ENCODE measurements at places on chromosomes 11 and 22. TPM values are rescaled to one million over a fixed set of nuclear protein-coding genes. Genes with fewer than 3 reads are reported as not detected.
A peak's percentile ranks its signal among the peaks of the same experiment; 100 is the strongest.

GRCh38 chr22:17699696-17700340 lies 61.3 kb downstream of the BCL2L13 start:
- no peak for DNase-seq

Gene SNX15
- 35.8 TPM for total RNA-seq

Gene MYO18B
- 0.07 TPM for total RNA-seq

DNA sequence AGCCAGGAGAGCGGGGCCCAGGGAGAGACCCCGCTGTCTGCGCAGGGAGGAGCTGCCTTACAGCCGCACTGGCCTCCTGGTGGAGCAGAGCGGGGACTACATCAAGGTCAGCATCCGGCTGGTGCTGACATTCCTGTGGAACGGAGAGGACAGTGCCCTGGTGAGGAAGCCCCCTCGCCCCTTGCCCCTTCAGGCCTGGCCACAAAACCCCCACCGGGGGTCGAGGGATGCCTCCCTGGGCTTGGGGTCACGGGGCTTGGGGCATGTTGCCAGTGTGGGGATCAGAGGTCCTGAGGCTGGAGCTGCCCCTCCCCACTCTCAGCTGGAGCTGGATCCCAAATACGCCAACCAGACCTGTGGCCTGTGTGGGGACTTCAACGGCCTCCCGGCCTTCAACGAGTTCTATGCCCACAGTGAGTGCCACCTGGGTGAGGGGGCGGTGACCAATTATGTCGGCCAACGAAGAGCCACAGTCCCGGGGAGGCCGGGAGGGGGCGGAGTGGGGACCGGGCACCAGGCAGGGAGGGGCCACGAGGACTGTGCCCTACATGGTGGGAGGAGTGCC lies 4.2 kb downstream of the MUC5B start:
- peak; percentile 32 for DNase-seq

GRCh38 chr22:48755059-48755949 lies 1072.4 kb downstream of the BRD1 start:
- DNase-seq = no peak

DNA sequence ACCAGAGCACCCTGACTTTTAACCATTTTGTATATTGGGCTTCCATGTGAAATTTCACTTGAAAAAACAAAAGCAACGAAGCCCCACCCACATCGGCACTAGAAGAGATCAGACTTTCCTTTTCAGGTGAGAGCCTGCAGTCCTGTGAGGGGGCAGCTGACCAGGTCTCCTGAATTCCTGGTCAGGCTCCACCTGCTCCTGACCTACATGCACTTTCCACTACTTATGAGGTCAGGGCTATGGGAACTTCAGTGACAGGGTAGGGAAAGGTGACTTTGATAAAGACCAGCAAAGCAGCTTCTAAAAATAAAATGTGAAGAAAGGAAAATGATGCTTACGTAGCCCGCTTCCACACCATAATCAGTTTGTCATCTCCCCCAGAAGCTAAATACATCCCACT lies 24.7 kb downstream of the HIRA start:
- no peak for DNase-seq

- DNase-seq = no peak
Observed at GRCh38 chr11:30594646-30595411, 8.7 kb upstream of the MPPED2 start.

Gene KCNJ1
- total RNA-seq = not detected

Gene RAB39A
- total RNA-seq = not detected

- DNase-seq = peak; percentile 55
Observed at GRCh38 chr11:106468531-106468930, 391.1 kb downstream of the AASDHPPT start.

GRCh38 chr22:49087198-49087597 lies 740.5 kb downstream of the BRD1 start:
- DNase-seq = no peak

Gene CRKL
- total RNA-seq = 82.7 TPM

Gene CRYAB
- total RNA-seq = 1.1 TPM

GRCh38 chr22:22842085-22842484 lies 45.5 kb upstream of the IGLL5 start:
- DNase-seq = no peak

Gene AGBL2
- 2.9 TPM for total RNA-seq

DNA sequence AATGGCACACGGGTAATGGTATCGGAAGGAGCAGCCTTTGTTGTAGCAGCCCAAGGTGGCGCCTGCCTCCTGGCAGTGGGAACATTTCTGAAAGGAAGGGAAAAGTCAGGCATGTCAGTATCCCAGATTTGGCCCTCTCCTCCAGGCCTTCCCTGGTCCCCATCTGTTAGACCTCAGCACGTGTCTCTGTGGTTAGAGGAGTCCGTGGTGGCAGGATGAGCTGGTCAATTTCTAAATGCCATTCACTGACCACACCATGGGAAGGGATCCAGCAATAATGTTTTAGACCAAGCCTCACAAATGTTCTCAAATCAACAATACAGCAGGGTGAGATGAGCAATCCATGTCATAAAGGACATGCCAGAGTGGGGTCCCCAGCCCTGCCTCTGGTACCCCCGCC lies 49.0 kb upstream of the CYP2D6 start:
- no peak for DNase-seq

GRCh38 chr22:29651652-29652051 lies 48.2 kb downstream of the NF2 start:
- DNase-seq = no peak
